NCI-H1092 treated with DMSO at 0.1 percent for 48 hours (cell line): ENCODE measurements at places on chromosomes 3 and 15.

DNA sequence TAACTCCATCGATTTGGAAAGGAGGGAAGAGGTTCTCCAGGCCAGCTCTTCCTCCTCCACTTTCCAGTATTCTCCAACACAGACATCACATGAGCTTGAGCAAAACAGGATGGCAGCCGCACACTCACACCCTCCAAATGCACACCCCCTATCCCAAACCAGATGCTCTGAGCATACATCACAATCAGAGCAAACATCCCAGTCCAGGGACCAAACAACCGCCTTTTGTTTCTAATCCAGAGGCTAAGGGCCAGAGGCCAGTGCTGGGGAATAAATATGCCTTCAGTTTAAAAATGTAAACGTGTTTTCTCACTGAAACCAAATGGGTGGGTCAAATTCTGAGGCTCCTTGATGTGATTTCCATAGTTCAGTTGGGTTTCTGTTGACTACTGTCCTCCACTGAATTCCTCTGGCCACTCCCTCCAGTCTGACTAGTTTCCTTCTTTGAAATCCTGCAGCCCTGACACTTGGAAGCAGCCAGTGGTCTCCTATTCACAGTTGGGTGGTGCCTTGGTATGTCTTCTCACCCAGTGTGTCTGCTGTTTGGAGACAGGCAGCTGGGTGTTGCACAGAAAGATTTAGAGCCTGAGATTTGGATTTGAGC, 19.2 kb upstream of the MFGE8 start:
- DNase-seq: no peak

- no peak for DNase-seq
Observed at GRCh38 chr3:13141991-13142412, 68.8 kb upstream of the IQSEC1 start.

GRCh38 chr3:9117220-9117619, 132.2 kb downstream of the SRGAP3 start:
- no peak for DNase-seq

GRCh38 chr3:126618021-126618420, 36.9 kb downstream of the TXNRD3 start:
- DNase-seq: no peak

DNA sequence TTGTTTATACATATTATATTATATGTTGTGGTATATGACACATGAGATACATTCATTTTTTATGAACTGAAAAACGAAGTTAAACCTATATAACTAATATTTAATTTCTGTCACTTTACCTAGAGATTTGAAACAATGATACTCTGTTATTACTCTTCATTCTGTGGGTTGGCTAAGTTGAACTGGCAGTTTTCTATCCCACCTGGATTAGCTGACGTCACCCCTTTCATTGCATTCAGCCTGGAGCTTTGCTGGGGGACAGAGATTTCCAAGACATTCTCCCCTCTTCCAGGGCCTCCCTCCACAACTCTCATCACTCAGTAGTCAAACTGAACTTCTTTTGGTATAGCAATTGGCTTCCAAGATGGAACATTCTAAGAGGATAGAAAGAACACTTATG, 309.2 kb upstream of the SATB1 start:
- DNase-seq: no peak

GRCh38 chr15:87620393-87620792, 636.1 kb downstream of the NTRK3 start:
- DNase-seq: no peak

GRCh38 chr15:47961401-47962090, 159.2 kb upstream of the SLC24A5 start:
- DNase-seq: peak; percentile 22

GRCh38 chr3:139601191-139601961, 61.8 kb upstream of the RBP1 start:
- DNase-seq: no peak

DNA sequence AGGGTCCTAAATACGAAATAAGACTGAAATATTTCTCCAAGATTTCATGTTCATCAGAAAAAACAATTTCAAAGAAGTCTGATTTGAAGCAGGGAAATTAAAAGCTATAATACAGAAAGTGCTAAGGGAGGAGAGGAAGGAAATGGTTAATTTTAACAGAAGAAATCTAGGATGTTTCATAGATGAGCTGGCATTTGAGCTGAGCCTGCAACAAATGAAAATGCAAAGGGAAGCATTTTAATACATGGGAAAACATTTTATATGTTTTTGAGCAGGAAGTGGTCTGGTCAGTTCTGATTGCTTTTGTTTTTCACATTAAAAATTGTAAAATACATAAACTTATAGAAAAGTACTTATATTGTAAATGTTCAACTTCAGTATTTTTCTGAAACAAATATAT, 17.2 kb upstream of the RAP2B start:
- no peak for DNase-seq

- no peak for DNase-seq
Observed at GRCh38 chr3:190504354-190505125, 9.3 kb upstream of the IL1RAP start.

- DNase-seq: no peak
Observed at GRCh38 chr15:31272558-31273257, 53.9 kb upstream of the KLF13 start.

GRCh38 chr3:169624533-169624972, 39.0 kb downstream of the MECOM start:
- DNase-seq: peak; percentile 68

- no peak for DNase-seq
Observed at GRCh38 chr3:49535971-49536874, 18.1 kb upstream of the BSN start.

DNA sequence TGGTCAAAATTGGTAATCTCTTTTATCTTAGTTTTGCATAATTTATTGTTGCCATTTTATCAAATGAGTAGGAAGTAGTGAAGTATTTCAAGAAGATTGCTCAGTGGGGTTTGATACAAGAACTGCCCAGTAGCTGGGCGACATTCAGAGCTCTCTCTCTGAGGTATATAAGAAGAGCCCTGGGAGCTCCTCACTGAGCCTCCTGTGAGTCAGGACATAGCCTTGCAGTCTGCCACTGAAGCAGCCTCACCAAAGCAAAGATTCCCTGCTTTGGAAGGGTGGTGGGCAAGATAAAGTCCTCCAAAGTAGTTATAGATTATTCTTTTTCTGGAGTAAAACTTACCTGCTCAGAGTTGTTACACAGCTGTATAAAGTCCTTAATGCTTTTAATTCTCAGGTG, 26.1 kb downstream of the SKIL start:
- no peak for DNase-seq

GRCh38 chr3:115709931-115710330, 86.6 kb downstream of the GAP43 start:
- no peak for DNase-seq

DNA sequence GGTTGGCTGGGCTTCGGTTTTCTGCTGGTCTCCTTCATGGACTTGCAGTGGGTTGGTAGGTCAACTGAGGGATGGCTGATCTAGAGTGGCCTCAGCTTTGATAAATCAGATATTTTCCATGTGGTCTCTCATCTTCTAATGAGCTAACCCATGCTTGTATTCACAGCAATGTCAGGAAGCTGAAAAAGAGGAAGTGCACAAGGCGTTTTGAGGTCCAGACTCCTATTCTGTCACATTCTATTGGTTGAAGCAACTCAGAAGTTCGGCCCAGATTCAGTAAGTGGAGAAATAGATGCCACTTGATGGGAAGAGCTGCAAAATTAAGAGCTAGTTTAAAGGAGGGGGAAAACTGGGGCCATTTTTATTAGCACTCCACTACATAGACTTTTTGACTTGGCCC, 361.2 kb downstream of the DIPK2A start:
- no peak for DNase-seq

- no peak for DNase-seq
Observed at GRCh38 chr3:71401695-71402231, 181.8 kb downstream of the FOXP1 start.

DNA sequence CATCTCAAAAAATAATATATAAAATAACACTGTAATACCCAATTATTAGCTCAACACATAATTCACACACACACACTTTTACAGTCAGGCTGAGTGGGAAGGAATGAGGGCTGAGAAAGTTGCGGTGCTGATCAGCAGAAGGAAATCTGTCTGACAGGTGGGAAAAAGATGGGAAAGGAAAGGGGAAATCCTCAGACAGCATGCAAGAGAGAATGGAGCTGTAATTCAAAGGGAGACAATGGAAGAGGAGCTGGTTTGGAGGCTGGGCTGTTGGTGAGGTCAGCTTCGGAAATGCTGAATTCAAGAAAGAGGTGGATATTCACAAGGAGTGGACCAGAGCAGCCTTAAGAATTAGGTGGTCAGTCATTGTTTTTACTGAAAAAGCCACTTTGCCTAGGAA, 121.6 kb upstream of the LMOD3 start:
- DNase-seq: no peak

DNA sequence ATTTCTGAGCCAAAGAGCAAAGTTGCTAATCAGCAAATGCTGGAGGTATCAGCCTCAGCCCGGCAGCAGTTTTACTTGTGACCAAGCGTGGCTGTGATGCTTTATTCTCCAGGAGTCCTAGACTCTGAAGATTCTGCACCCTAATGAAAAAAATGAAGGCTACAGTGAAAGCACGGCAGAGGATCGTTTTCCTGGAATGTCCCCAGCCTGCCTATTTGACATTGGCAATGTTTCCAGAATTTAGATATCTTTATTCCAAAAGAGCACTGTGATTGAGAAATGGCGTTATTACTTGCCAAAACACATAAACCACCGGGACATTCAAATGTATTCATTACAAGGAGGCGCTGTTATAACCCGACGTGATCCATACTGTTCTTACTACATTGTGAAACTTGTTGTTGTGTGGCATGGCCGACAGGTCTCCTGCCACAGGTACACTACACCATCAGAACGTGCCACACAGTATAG, 263.8 kb downstream of the SLCO3A1 start:
- DNase-seq: no peak

- DNase-seq: no peak
Observed at GRCh38 chr15:31444844-31445243, 118.2 kb downstream of the KLF13 start.

DNA sequence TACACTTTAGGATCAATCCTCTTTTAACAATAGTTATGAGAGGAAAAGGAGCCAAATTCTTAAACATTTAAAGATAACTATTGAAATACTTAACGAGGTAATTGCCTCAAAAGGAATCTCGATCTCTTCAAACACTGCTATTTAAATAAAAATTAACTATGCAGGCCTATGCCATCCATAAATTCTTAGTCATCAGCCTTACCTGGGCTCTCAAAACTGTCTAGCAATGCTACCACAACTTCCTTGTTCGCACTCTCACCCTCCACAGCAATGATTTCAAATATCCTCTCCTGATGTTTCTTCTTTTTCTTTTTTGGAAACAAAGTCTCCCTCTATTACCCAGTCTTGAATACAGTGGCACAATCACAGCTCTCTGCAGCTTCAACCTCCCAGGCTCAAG, 12.3 kb downstream of the ETFA start:
- DNase-seq: no peak

- DNase-seq: no peak
Observed at GRCh38 chr15:66838671-66839239, 136.7 kb downstream of the SMAD6 start.

DNA sequence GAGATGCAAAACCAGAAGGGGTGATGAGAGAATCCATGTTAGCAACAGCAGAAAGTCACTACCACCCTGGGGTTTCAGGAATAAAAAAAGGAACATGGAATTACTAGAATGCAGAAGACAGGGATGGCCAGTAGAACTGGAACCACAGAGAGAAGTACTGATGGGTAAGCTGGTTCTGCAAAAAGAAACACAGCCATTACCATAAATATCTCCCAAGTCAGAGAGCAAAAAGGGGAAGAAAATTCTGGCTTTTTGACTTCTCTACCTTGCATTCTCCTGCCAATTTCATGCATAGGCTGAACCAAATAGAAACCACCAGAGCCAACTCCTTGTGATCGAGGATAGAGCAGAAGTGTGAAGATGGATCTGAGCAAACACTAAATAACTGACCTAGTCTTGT, 550.4 kb upstream of the NAALADL2 start:
- no peak for DNase-seq

GRCh38 chr15:43531018-43531670, 13.7 kb downstream of the MAP1A start:
- no peak for DNase-seq

DNA sequence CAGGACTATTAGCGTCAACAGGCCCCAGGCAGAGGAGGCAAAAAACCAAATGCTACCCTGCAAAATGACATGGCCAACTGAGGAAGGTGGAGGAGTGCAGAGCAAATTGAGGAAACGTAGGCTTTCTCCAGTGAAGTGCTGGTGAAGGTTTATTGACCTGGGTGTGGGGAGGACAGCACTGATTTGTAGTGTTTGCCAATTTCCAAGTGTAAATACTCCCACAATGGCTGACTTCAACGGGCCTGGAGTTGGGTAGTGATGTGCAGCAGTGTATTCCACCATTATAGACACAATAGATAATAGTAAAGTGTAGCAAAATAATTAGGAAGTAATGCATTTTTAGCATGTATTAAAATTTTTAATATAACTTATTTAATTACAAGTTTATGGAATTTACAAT, 32.2 kb upstream of the TPM1 start:
- DNase-seq: no peak

DNA sequence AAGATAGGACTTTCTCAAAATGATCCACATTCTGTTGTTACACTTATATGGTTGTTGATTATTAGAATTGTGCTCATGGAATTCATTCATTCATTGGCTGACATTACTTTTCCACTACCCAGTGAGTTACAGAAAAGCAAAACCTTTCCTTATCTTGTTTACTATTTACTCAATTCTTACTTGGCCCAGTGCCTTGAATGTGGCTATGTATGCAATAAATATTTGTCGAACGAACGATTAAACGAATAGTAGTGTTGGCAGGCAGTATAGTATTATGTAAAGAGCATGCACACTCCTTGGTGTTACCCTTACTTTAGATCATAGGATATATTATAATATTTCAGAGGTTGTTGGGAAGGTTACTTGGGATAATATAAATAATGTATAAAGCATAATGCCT, 31.0 kb downstream of the CTDSPL2 start:
- no peak for DNase-seq

- DNase-seq: peak; percentile 9
Observed at GRCh38 chr15:67025719-67026609, 39.4 kb upstream of the SMAD3 start.

- no peak for DNase-seq
Observed at GRCh38 chr3:14352002-14352627, 50.3 kb upstream of the SLC6A6 start.

DNA sequence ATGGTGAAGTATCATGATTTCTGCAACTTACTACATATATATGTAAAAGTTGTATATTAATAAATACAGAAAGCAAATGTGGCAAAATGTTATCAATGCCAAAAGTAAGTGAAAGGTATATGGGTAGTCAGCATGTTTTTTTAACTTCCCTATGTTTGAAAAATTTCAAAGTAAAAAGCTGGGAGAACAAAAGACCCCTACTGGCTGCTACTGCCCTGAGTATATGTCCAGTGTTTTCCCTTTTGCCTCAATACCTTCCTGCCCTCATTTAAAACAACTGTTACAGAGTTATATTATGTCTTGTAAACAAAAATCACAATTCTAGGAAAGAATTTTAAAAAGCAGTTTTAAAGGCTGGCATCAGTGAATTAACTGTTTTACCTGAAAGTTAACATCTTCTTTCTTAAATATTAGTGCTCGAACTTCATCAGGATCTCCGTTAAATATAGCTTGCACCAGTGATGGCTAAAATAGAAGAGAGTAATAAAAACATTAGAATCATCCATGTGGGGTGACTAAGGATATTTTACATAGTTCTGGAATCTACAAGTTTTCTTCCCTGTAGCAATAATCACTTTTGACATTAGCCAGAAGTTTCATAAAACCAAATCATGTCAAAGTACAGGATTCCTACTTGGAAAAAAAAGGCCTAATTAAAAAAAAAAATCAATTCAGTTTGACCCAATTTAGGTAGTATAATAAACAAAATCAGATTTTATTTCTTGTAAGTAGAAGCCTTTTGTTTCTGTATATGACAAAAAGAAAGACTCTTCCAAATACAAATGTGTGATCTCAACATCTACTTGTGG, 2.7 kb downstream of the ANKRD28 start:
- DNase-seq: no peak

- DNase-seq: no peak
Observed at GRCh38 chr3:129424185-129424841, 4.1 kb downstream of the EFCAB12 start.
